Fibroblast of gingiva (primary cell): ENCODE measurements at places on chromosomes 2 and 18.

DNA sequence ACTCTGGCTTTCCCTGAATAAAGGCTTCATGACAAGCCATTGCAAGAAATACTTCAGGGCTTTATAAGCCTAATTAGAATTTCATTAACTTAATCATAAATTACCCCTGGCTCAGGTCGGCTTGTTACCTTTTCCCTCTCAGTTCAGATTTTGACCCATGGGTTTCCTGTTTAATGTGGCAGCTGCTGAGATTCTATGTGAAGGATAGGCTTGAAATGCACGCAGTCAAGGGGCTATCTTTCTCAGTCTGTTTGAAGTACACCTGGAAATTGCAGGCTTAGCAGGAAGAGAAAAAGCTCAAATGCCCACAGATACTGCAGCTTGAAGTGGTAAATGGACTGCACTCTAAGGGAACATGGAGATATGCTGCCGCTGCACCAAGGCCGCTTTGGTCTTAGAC, 49.4 kb downstream of the CAVIN2 start:
- DNase-seq = no peak

DNA sequence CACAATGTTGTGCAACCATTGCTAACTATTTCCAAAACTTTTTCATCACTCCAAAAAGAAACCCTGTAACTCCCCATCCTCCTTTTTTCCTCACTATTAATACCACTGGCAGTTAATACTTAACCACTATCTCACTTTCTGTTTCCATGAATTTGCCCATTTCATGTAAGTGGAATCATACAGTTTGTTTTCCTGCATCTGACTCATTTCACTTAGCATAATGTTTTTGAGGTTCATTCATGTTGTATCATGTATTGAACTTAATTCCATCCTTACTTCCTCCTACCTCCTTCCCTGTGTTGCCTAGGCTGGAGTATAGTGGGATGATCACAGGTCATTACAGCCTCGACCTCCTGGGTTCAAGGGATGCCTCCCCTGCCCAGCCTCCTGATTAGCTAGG, 68.3 kb downstream of the FAM117B start:
- no peak for DNase-seq

GRCh38 chr2:2931318-2932075, 446.1 kb downstream of the EIPR1 start:
- DNase-seq = no peak

DNA sequence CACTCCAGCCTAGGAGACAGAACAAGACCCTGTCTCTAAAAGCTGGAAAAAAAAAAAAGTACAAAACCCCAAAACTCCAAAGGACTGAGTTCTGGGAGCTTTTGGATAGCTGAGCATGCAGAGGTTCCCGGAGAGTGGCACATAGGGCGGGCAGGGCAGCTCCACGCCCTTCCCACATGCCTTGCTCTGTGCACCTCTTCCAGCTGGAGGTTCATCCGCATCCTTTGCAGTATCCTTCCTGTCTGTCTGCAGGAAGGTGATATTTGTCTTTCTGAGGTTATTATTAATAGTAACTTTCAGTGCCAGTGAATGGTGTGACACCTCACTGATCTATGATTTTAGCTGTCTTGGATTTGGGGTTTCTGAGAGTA, 70.2 kb downstream of the INPP4A start:
- DNase-seq = no peak

- DNase-seq = peak; percentile 63
Measured at GRCh38 chr2:219104107-219105035, 43.6 kb upstream of the IHH start.

DNA sequence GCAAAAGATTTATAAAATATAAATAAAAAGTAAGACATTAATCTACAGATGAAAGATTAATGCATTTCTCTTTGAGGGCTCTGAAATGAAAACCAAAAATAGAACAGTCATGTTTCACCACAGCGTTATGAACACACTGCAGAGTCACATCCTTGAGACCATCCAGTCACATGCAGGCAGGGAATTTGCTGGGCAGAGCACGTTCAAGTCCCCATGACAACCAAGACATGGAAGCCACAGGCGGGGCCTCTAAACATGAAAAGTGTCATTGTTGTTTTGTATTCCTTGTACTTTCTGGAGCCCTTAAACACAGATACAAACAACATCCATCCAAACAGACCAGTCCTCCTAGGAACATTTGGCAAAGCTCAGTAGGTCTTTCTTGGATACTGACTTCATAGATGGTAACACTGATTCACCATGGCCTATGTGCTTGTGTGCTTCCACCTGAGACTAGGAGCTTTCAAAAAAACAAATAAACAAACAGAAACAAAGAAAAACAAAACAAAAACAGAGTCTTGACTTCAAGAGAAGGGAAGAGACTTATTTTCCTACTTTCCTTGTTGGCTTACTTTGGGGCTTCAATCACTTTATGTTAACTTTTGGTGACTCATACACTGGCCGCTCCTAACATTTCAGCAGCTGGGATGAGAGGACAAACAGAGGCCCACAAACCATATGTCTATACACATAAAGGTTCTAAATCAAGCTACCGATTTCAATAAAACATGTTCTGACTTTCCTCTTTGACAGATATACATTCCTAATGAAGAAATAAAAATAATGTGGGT, 99.5 kb upstream of the CCDC85A start:
- DNase-seq = no peak

DNA sequence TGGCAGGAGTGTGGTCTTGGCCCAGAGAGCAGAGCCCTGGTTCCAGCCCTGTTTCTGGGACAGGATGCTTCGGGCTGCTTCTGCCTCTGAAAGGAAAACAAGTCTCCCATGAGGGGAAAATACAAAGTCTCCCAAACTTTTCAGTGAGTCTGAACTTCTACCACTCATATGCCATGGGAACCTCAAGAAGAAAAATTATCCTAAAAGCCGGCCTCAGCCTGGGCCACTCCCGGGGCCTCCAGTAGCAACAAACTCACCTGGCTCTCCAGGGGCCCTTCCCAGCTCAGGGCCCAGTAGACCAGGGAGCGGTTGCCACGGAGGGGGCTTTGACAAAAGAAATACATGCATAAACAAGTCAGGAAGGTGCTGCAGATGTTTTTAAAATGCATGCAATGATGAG, 289.2 kb upstream of the HDAC4 start:
- DNase-seq = no peak

GRCh38 chr18:11857177-11857887, 6.1 kb downstream of the CHMP1B start:
- peak; percentile 98 for DNase-seq

DNA sequence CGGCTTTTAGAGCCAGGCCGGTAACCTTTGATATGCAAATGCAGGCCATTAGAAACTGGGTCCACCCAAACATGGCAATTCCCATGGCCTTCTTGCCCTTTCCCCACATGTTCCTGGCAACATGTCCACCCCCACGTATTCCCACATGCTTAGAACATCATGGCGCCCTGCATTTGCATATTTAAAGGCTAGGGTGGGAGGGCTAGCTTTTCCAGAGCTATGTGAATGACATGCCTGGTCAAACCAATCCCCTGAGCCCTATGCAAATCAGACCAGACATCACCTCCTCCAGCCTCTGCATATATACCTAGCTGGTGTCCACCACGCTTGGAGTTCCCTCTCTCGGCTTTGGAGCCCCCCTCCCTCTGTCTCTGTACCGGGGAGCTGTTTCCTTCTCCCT, 481.9 kb downstream of the CDH2 start:
- DNase-seq = no peak

DNA sequence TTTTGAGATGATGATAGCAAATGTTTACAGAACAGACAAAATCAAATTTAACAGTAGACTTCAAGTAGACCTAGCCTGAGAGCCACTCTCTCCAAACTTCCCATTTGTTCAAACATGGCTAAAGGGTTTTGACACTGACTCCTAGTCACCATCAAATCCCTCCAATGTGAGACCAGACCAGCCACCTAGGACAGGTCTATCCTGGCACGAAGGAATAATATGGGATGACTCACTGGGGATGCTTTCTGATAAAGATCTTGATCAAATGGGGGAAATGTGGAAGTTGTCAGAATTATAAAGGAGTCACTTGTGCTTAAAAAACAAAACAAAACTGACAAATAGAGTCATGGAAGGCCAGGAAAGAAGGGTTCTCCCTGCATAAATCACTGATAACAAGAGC, 95.7 kb downstream of the EDAR start:
- no peak for DNase-seq

GRCh38 chr2:75361486-75361885, 162.2 kb upstream of the TACR1 start:
- no peak for DNase-seq

DNA sequence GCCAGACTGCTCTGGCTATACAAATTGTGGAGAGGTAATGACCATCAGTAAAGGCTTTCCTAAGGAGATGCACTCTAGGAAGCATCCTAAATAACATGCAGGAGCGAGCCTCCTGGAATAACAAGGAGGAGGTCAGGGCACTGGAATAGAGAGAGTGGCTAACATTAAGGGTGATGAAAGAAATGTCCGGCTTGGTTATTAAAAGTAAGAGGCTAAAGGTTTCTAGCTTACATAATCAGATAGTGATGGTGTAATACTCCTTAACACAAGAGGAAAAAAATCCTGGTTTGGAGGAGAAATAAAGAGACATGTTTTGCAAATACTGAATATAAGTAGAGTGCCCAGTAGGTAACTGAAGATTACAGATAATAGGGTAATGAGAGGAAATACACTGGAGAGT, 365.7 kb downstream of the ZEB2 start:
- DNase-seq = no peak

DNA sequence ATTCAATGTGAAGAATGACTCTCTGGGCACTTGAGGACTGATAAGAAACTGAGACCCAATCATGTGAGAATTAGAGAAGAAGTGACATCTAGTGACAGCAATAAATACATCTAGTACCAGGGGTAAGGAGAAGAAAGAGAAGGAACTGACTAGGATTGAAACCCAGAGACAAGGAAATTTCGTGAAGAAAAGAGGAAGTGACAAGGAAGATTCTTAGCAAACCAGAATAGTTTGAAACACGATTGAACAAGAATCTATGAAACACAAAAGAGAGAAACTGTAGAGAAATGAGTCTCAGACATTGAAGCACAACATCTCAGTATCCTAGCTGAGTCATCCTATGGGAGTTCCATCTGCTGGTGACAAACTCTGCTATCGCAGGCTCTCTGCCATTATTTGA, 571.9 kb upstream of the PKDCC start:
- no peak for DNase-seq

DNA sequence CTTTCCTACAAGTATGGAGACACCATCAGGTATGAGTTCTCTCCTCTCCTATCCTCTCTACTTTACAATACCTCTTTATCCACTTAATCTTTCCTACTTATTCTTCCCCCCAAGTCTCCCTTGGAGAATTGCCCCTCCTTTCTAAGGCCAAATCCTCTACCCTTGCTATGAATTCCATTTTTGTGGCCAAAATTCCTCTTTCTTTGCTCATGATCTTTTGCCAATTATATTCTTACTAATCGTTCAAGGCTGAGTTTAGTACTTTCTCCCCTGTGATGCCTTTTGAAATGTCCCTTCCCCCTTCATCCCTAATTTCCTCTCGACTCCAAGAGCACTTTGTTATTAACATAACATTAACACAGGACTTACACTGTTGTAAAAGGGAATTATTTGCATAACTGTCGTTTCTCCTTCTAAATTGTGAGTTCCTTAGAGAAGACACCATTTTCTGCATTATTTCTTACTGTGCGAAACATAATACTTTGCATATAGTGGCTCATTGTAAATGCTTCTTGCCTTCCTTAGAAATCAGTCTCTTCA, 133.4 kb downstream of the KCTD1 start:
- DNase-seq = no peak

- no peak for DNase-seq
Measured at GRCh38 chr18:9447334-9447733, 28.0 kb upstream of the RALBP1 start.

- no peak for DNase-seq
Measured at GRCh38 chr2:11228692-11229091, 73.4 kb downstream of the SLC66A3 start.

DNA sequence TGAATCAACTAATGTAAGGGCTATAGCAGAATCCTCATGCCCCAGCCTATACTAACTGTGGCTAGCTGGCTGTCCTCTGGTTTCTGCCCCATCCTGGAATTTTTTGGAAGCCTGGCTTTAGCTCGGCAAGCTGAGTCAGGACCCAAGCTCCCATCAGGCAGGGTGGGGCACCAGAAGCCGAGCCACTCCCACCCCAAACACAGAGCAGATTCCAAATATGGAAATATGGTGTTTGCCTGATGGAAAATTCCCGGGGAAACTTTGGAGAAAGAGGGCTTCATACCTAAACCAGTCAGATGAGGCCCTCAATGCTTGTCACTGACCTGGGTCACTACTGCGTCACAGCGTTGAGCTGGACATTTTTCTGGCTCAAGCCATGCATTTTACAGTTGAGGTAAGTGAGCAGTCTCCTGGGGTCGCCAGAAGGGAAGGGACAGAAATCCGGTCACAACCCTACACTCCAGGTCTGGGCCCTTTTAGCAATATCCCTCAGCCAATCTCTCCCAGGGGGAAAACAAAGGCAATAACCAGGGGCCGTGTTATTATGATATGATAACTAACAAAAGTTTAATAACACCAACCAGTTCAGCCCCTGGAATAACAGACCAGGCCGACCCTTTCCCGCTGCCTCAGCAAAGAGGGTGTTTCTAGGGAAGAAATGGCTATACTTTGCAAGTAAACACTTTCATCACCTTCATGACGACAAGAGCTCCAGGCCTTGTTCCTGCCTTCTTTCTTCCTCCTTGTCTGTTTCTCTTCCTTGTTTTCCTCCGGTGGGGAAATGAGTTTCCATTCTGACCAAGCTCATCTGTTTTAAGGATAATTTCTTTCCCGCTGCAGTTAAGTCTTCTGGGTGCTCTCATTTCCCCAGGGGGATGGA, 37.7 kb downstream of the PSD4 start:
- DNase-seq = peak; percentile 41

DNA sequence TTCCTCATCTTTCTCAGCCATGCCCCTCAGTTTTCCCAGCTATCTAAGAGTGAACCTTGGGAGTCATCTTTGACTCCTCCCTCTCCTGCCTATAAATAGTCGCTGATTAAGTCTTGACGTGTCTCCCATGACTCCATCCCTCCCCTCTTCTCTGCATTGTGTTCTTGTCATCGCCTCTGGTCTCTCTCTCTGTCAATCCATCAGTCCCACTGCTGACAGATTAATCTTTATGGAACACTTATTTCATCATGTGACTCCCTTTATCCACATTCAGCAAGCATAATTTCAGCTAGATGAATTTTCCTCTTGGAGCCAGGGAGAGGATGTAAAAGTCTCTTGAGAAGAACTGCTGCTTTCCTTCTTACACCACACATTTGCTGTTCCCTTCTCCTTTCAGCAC, 9.4 kb downstream of the ADAM23 start:
- DNase-seq = no peak

- DNase-seq = no peak
Measured at GRCh38 chr2:206069417-206069816, 16.6 kb downstream of the INO80D start.
